Uterus (tissue), 4 donors: ENCODE measurements at places on chromosomes 2 and 18. TPM values are rescaled to one million over a fixed set of nuclear protein-coding genes. Genes with fewer than 3 reads are reported as not detected.
A peak's percentile ranks its signal among the peaks of the same experiment; 100 is the strongest.

CMPK2 gene
- 6.7 TPM for total RNA-seq

CSRNP3 gene
- 5.9 TPM for total RNA-seq

ZNF521 gene
- total RNA-seq, result 116 TPM

ITPRIPL1 gene
- total RNA-seq, result 1.5 TPM

TFPI gene
- 99.4 TPM for total RNA-seq

DNA sequence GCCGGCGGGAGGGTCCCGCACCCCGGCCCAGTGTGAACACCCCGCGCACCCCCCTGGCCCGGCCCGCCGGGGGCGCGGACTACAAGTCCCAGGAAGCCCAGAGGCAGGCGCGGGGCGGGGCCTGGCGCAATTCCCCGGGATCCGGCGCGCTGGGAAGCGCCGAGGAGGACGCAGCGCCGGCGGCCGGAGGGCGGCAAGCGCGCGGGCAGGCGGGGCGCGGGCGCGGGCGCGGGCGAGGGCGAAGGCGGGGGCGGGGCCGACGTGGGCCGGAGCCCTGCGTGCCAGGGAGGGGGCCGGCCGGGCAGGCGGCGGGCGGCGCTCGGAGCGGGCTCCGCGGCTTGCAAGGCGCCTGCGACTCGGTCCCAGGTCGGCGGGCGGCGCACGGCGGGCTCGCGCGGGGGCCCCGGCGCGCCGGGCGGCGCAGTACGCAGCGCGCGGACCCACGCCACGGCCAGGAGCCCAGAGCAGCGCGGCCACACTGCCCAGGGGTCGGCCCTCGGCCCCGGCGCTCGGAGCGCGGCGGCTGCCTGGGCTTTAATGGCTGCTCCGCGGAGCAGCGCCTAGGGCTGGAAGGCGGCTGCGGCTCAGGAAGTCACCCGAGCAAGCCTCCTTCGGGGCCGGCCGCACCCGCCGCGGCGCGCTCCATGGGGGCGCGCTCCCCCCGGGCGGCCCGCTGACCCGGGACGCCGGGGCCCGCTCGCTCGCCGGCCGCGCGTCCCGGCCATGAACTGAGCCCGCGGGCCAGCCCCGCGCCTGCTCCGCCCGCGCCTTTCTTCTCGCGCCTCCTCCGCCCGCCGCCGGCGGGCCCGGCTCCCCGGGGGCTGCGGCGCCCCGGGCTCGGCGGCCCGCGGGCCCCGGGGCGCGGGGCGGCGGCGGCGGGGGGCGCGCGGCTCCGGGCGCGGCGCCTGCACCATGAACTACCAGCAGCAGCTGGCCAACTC is at the start of gene AGAP1:
AGAP1 (plus strand) TSS at position 269 of the 941 bp plus-strand sequence.
- peak; percentile 87 for DNase-seq

DNA sequence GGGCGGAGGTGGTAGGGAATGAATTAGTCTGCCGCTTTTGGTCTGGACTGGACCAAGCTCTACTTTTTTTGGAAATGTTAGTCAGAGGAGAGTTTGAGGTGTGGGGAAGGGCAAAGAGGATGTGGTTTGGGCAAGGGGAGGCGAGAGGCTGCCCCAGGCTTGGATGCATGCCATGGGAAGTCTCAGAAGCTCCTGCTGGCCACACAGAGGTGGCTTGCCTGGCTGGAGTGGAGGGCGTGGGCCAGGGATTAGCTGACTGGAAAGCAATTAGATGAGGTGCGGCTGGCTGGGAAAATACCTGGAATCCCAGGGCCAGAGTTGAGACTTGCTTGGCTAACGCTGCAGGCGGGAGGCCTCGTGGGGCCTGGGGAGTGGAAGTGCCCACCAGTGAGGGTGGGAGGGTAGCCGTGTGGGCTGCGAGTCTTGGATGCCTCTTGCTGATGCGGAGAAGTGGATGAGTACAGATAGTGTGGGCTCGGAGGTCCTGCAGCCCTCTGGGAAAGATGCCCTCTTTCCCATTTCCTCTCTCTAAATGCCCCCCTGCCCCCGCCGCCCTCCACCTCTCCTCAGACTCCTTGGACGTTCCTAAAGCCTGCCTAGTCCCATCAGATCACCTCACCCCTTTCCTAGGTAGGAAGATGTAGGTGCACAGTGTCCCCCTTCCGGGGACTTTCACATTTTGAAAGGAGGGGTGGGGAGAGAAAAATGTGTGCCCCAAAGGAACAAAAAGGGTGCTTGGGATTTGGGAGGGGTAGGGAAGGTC is 117.6 kb downstream of the SMAD7 start:
- DNase-seq, result peak; percentile 21

DNA sequence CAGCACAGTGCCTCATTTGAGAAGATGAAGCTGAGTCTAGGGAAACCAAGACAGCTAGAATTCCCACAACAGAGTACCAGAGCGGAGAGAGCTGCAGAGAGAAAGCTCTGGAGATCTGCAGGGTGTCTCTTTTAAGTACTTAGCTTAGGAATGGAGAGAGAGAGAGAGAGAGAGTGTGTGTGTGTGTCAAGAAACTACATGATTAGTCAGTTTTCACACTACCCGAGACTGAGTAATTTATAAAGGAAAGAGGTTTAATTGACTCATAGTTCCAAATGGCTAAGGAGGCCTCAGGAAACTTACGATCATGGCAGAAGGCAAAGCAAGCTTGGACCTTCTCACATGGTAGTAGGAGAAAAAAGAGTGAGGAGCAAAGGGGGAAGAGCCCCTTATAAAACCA is 64.0 kb downstream of the HIBCH start:
- no peak for DNase-seq

- no peak for DNase-seq
Observed at GRCh38 chr2:239344857-239345216, 56.0 kb downstream of the HDAC4 start.

GRCh38 chr18:13159579-13159978 is 59.0 kb upstream of the LDLRAD4 start:
- no peak for DNase-seq

- no peak for DNase-seq
Observed at GRCh38 chr2:33264766-33265165, 211.7 kb upstream of the RASGRP3 start.

GRCh38 chr2:233796254-233796653 is 18.1 kb downstream of the MROH2A start:
- DNase-seq, result no peak

DNA sequence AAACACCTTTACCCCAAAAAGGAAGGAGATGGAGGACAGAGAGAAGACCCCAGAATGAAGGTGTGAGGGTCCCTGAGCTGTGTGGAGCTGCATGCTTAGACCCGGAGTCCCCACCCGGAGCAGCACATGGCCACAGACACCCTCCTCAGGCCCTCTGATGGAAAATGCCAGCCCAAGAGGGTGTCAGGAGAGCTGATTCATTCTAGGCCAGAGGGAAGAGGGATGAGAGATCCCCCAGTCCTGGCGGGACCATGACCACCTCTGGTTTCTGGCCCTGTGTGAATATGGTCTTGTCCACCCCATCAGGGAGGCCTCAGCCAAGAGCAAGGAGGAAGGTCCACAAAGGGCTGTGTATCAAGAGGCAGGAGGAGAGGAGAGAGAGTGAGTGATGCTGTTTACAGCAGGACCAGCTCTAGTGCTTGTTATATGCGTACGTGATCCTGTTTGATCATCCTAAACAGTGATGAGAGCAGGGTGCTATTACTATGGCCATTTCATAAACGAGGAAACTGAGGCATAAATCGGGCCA is 186.6 kb upstream of the HAAO start:
- DNase-seq, result peak; percentile 6

DNA sequence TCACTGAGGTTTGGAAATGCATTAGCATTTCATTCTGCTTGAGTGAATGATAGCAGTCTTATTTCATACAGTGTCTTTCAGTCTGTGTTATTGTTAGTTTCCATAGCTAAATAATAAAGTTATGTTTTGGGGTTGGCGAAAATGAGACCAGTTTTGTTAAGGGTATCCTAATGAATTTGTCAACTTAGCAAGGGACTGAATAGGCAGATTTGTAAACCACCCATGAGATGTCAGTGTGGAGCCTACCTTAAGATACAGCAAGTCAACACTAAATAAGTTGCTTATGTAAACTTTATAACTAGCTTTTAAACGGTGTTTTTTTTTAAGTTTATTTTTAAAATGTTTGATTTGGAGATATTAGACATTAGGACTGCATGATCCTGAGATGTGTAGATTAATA is 11.9 kb downstream of the NAPG start:
- DNase-seq, result no peak

- DNase-seq, result no peak
Observed at GRCh38 chr18:56927786-56928185, 219.1 kb upstream of the BOD1L2 start.

DNA sequence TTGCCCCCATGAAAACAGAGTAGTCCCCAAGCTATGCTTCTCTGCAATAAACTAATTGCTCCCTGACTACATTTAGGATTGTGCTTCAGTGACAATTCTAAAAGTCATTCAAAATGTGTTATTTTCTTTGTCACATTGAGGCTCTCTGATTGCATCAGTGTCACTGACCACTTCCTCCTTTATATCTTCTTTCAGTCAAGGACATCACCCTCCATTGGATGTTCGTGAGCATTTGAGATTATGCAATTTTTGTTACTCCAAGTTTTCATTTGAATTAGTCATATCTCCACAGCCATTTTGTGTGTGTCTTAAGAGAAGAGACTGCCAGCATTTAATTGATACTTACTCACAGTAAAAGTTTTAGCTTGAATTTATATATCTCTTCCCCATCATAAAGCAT is 780.8 kb upstream of the GCFC2 start:
- DNase-seq, result no peak

GRCh38 chr2:131004446-131005209 is 88.6 kb downstream of the FAM168B start:
- no peak for DNase-seq

GRCh38 chr2:170514140-170514539 is 201.0 kb upstream of the SP5 start:
- no peak for DNase-seq
